ENCODE measurements at places on chromosomes 3 and 15.

DNA sequence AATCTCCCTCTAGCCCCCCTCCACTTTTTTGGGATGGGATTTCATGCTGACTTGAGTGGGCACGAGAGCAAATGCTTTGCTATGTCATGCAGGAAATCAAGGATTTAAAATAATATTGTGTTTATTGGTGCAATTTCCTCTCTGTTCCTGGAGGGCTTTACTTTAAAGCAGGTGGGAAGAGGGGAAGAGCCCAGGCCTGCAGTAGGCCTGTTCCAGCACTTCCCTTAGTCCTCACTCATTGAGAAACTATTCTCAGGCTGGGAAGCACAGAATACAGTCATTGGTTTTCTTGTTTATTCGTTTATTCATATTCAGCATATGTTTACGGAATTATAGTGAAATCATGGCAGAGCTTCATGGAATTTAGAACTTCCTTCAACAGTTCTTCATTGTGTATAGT, 41.7 kb upstream of the SPSB4 start:
- no peak for DNase-seq

GRCh38 chr15:58457466-58457965, 25.7 kb downstream of the LIPC start:
- DNase-seq = no peak

GRCh38 chr3:52871761-52872160, 25.6 kb downstream of the STIMATE start:
- DNase-seq = no peak

DNA sequence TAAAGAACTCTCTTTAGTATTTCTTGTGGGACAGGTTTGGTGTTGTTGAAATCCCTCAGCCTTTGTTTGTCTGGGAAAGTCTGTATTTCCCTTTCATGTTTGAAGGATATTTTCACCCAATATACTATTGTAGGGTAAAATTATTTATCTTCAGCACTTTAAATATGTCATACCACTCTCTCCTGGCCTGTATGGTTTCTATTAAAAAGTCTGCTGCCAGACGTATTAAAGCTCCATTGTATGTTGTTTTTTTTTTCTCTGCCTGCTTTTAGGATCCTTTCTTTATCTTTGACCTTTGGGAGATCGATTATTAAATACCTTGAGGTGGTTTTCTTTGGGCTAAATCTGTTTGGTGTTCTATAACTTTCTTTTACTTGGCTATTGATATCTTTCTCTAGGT, 119.0 kb upstream of the TBC1D5 start:
- DNase-seq = no peak

DNA sequence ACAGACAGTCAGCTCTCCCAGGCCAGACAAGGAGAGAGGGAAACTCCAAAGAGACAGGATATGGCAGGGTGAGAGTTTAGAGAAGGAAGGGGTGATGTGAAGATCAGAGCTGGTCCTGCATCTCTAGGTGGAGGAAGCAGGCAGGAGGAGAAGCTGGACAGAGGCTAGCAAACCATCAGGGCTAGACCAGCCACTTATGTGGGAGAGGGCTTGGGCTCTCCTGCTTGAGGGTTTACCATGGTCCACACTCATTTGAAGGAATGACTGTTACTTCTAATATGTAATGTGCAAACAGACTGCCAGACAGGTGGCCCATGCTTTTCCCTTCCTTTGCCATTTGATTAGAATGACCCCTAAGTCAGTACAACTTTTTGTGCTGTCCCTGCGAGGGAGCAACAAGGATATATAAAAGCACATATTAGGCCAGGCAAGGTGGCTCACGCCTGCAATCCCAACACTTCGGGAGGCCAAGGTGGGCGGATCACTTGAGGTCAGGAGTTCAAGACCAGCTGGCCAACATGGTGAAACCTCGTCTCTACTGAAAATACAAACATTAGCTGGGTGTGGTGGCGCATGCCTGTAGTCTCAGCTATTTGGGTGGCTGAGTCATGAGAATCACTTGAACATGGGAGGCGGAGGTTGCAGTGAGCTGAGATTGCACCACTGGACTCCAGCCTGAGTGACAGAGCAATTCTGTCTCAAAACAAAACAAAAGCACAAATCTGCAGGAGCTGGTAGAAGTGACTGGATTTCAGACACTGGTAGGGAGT, 41.0 kb upstream of the MANF start:
- no peak for DNase-seq

- peak; percentile 56 for DNase-seq
These were observed 124.7 kb upstream of the RAD18 start for GRCh38 chr3:9087831-9088413.

- DNase-seq = no peak
These were observed 53.3 kb downstream of the SLC7A14 start for GRCh38 chr3:170532573-170532972.

- DNase-seq = peak; percentile 84
These were observed 489.2 kb upstream of the UBE2E2 start for GRCh38 chr3:22713936-22714335.

DNA sequence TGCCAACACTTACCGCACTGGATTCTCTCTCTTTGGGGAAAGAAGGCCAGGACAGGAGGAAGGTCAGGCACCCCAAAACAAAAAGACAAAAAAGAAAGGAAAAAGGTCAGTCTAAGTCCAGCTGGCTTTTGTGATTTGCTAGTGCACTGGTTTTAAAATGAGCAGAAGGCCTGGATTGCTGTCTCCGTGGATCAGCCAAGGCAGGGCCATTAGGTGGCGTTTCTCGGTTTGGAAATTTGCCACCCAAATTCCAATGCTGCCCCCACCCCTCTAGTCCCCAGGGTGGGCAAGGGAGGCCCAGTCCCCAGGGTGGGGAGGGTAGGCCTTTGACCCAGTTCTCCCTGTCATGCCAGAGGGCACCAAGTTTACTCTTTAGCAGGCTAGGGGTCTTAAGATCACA, 33.3 kb downstream of the TLE3 start:
- DNase-seq = no peak

- DNase-seq = no peak
These were observed 266.3 kb downstream of the CHL1 start for GRCh38 chr3:462851-463250.

- DNase-seq = no peak
These were observed 35.2 kb upstream of the CD200R1L start for GRCh38 chr3:112881891-112882290.

DNA sequence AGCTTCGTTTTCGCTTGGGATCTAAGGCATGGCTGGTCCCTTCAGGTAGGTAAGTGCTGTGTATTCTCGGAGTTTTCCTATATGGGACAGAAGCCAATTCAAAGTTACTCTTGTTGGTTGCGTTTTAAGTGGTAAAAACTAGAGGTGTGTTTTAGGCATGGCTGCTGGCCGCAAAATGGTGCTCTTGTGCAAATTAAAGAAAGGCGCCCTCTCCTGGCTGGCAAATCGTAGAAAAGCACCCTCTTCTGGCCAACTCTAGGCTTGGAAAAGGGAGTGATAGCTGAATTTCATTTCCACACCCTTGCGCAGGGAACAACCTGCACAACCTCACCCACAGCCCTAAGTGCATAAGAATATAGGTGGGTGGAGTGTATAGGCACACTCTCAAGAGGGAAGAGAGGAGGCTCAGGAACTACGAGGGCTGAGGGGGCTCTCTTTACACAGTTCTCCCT, 23.5 kb downstream of the DRD3 start:
- peak; percentile 84 for DNase-seq

- DNase-seq = no peak
These were observed 254.1 kb downstream of the AGBL1 start for GRCh38 chr15:86333819-86334218.

DNA sequence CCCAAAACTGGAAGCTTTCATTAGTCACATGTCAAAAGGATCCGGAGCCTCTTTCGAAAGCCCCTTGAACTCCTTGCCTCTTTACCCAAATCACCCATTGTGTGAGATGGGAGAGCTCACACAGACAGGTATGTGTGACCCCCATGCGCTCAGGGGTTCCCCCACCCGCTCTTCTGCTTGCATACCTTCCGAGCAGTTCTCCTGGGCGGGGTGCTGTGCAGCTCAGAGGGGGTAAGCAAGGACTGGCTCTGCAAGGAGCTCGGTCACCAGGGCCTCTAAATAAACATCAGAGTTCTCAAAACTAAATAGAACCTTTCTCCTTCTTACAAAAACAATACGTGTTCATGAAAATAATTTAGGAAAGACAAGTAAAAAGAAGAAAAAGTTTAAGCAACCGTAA, 55.7 kb downstream of the PXYLP1 start:
- no peak for DNase-seq

- DNase-seq = peak; percentile 48
These were observed 53.4 kb upstream of the CCDC174 start for GRCh38 chr3:14598143-14598569.

- DNase-seq = no peak
These were observed 68.1 kb downstream of the MEIS2 start for GRCh38 chr15:37032091-37032775.

DNA sequence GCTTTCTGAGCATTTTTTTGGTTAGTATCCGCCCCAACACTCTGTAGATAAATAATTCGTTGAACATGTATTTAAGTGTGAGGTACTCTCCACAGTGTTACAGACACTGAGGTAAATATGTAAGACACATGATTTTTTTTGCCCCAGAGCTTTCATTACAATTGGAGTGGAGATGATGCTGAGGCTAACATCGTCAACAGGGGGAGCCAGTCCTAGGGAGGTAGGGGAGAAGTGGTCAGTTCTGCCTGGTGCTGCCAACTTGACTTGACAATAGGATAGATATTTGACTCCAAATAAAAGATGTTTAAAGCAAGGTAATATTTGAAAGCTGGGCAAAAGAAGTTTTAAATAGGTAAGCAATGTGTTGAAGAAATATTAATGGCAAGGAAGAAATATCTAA, 295.7 kb downstream of the UNC13C start:
- peak; percentile 17 for DNase-seq

- no peak for DNase-seq
These were observed 166.8 kb upstream of the COL8A1 start for GRCh38 chr3:99471353-99472323.

- peak; percentile 42 for DNase-seq
These were observed 118.4 kb upstream of the SPRED1 start for GRCh38 chr15:38134252-38134651.

- DNase-seq = no peak
These were observed at the start of gene HRH1 for GRCh38 chr3:11154036-11154952. TSS of gene HRH1 (plus strand) at chr3:11154493. CDS start at chr3:11259038, 104,545 bp downstream.

DNA sequence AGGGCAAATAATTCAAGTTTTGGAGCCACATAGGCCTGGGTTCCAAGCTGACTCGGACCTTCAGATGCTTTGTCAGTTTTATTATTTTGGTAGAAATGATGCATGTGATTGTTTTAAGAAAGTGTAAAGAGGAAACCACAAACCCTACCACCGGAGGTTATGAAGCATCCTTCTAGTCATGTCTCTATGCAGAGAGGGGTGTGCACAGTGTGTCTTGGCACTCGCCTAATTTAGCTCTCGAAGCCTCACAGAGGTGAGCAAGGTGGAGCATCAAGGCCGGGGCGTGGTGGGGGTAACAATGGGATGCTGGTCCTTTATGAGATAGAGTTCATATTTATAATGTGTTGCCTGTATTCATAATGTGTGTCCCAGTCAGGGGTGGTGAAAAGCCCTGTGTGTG, 63.7 kb upstream of the SMAD6 start:
- no peak for DNase-seq

- DNase-seq = no peak
These were observed 53.3 kb downstream of the ST6GAL1 start for GRCh38 chr3:186983659-186984058.

DNA sequence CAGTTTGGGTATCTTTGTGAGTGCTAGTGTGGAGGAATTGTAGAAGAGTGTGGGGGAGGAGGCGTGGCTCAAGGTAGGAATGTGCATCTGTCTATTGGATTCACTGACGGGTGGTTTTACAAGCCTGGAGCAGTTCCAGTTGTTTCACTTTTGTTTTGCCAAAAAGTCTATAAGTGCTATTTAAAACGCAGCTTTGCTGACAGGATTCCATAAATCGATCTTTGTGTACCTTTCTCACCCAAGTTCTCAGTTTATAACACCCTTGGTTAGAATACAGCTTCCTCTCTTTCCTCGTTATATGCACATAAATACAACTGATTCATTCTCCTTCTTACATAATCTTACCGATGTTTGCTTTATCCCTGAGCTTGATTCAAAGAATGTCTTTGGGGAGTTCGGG, 123.2 kb upstream of the UBE2E2 start:
- DNase-seq = no peak

DNA sequence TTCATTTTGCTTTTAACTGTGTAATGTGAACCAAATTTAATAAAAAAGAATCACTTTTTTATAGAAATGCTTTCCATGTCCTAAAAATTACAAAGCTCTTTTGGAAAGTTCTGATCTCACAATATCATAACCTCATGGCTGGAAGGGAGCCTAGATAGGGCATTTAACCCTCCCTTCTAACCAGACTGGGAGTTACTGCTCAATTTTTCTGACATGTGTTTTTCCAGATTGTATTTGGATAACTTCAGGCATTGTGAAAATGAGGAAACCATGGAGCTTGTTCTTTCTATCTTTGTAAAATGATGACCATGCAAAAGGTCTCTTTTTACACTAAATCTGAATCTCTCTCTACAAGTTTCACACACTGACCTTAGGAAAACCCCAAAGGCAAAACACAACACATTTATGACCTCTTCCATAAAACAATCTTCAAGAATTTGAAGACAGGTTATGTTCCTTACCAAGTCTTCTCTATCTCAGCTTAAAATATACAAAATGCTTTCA, 508.8 kb downstream of the DIPK2A start:
- DNase-seq = no peak

GRCh38 chr3:184594371-184595001, 32.9 kb downstream of the EPHB3 start:
- no peak for DNase-seq

DNA sequence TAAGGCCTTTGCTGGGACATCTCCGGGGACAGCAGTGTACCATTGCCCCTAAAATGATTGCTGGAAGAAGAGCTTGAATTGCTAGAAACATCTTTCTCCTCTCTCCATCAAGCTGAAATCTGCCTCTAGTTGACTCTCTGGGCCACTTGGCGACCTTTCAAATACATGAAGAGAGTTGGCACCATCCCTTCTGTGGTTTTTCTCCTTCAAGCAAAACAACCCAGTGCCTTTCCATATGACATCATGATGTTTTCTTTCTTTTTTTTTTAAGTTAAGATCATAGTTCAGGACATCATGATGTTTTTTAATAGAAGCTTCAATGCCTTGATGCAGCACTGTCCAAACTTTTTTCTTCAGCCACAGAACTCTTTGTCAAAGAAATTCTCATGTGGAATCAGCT, 144.0 kb upstream of the PTPRG start:
- no peak for DNase-seq

DNA sequence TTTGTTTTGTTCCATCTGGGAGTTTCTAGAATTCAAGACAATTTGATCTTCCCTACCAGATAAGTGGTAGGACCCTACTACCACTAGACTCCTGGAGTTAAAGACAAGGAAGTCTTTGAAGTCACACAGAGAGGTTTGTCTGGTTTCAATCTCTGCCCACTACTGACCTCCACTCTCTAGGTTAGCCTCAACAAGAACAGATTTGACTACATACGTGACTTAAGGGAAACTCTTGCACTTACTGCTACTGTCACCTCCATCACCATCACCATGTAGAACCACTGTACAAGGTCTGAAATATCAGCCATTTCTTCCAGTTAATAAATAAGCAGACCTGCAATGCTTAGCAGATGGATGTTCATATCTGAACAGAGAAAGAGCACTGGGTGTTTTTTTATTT, 148.3 kb upstream of the ARHGEF26 start:
- no peak for DNase-seq

Data from Kasumi-1 (cell line).